GF-D8 (cell line): ENCODE measurements at places on chromosomes 4 and X.

GRCh38 chrX:15681433-15681832, 16.8 kb upstream of the CLTRN start:
- DNase-seq, result no peak

DNA sequence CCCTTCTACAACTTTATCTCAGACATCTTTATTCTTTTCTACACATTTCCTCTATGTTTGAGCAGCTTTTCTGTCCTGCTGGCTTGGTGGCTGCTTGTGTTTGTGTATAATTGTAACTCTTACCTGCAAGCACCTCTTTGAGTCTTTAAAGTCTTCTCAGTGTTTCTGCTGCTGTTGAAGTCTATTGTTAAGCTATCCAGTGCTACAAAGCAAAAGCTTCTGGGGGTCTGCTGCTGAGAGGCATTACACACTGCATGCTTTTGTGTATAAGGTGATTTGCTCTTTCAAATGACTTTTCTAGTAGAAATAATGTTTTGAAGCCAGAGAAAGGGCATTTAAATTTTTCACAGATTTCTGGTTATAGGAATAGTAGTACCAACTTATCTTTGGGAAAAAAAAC, 241.8 kb downstream of the DTHD1 start:
- DNase-seq, result no peak

- no peak for DNase-seq
Observed at GRCh38 chr4:1676605-1677525, 7.2 kb downstream of the FAM53A start.

- DNase-seq, result no peak
Observed at GRCh38 chr4:137957806-137958205, 284.3 kb downstream of the SLC7A11 start.

- no peak for DNase-seq
Observed at GRCh38 chr4:73650250-73650649, 30.0 kb upstream of the RASSF6 start.

DNA sequence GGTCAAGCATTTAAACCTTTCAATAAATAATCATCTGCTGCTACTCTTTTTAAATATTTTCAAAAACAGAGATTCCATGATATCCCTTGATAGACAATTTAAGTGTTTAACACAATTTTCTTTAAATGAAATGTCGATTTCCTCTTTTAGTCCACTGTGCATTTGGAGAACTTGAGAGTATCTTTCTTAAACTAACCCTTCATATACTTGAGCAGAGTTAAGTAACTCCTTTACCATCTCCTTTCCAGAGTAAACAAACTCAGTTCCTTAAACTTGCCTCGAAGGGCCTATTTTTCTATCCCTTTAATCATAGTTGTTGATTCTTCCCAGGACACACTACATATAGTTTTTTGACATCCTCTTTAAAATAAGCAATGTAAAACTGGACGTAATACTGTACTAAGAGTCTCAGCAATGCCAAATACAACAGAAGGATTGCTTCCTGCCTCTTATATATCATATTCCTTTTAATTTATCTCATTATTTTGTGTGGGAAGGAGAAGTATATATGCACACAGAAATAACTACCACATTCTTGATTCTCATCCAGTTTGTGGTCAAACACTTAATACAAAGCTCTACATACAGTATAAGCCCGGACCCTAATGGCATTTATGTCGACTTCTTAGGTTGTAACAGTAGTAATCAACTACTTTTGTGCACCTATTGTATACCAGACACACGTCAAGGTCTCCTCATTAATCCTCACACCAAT, 22.8 kb downstream of the RAB28 start:
- no peak for DNase-seq

- no peak for DNase-seq
Observed at GRCh38 chr4:6494431-6495295, 22.2 kb upstream of the PPP2R2C start.

- no peak for DNase-seq
Observed at GRCh38 chrX:77768787-77769186, 17.2 kb downstream of the ATRX start.

DNA sequence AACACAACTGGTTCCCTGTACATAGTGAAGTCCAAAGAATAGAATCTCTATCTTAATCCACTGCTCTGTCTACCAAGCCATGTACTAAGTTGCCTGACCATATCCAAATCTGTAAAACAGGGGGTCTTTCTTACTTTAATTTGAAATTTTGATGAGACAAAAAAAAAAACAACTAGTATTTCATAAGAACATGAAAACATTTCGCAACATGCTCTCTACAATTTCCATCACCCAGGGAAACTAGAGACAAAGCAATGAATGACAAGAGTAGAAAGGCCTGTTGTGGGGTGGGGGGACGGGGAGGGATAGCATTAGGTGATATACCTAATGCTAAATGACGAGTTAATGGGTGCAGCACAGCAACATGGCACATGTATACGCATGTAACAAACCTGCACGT, 279.9 kb downstream of the PPP3CA start:
- DNase-seq, result no peak

- no peak for DNase-seq
Observed at GRCh38 chrX:136035663-136036062, 50.4 kb downstream of the SLC9A6 start.

DNA sequence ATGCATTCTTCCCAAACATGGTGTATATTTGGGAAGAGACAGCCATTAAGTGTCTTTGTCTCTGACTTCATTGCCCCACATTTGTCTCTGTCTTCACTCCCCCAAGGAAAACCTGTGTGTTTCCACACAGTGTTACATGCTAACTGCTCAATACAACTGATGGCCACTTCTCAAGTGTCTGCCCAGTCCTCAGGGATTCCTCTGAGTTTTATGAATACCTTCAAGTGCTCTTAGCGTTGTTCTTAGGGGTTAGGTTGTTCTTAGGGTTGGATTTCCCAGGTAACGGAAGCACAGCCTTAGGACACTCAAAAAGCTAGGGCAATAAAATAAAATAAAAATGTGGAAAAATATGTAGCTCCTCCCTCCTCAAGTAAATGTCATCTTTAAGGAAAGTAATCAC, 64.7 kb upstream of the PLAC8 start:
- DNase-seq, result no peak

GRCh38 chrX:118823263-118824172, at the start of gene ZCCHC12:
Gene ZCCHC12 (plus strand): TSS chrX:118823824. CDS start chrX:118825245, 1,421 bp downstream.
- no peak for DNase-seq

DNA sequence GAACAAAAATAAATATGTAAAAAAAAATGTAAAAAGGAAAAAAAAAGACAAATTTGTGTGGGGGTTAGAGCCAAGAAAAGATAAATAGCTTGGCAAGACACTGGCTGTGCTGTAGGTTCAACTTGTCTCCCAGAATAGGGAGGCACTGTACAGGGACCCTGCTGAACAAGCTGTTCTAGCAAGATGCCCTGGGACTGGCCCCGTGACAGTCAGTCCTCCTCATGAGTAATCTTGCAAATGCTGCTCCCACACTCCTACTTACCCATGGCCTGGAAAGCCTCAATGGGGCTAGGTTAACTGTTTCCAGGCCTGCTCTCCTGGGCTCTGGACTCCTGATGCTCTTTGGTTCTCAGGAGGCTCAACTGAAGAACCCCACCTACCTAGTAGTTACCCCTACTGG, 106.8 kb downstream of the ATG4A start:
- no peak for DNase-seq

DNA sequence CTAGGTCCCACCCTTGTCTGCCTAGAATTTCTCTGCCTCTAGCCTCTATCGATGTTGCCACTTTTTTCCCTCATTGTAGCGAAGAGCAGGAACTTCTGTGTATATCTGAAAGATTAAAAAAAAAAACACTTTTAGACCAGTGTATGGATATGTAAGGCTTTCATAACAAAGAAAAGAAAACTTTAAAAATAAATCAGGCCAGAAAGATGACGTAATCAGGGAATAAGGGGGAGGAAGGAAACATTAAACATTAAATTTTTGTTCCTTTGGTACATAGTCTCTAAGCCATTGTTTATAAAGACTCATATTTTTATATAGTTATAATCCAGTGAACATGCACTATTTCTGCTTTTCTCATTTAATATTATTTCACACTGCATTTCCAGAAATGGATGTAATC, 26.2 kb upstream of the FTHL17 start:
- DNase-seq, result no peak

DNA sequence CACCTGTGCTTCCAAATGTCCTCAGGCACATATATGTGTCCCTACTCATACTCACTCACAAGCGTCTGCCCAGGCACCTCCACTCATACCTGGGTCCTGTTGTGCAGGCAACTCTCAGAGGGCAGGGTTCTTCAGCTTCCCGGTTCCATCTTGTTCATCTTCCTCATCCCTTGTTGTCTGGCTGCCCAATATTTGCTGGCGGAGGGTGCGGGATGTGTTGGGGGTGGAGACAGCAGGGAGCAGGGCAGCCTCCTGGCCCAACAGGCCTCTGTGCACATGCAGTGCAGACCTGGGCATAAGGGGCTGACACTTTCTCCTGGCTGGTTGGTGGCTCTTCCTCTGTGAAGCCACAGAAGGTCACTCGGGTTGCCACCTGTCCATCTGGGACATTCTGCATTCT, 32.1 kb downstream of the NBDY start:
- DNase-seq, result no peak

GRCh38 chr4:173386751-173387150, 12.2 kb downstream of the SCRG1 start:
- no peak for DNase-seq

GRCh38 chr4:169770416-169770815, 12.7 kb upstream of the HPF1 start:
- no peak for DNase-seq

GRCh38 chr4:134160211-134160610, 41.4 kb downstream of the PABPC4L start:
- no peak for DNase-seq

- no peak for DNase-seq
Observed at GRCh38 chrX:104697294-104697693, 131.3 kb downstream of the IL1RAPL2 start.

DNA sequence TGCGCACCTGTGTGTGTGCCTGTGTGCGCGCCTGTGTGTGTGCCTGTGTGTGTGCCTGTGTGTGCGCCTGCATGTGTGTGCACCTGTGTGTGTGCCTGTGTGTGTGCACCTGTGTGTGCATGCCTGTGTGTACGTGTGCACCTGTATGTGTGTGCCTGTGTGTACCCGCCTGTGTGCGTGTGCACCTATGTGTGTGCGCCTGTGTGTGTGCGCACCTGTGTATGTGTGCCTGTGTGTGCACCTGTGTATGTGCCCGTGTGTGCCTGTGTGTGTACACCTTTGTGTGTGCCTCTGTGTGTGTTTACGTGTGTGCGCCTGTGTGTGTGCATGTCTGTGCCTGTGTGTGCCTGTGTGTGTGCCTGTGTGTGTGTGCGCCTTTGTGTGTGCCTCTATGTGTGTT, 33.5 kb downstream of the ZFP42 start:
- no peak for DNase-seq

- no peak for DNase-seq
Observed at GRCh38 chr4:60544981-60545380, 655.1 kb upstream of the ADGRL3 start.

DNA sequence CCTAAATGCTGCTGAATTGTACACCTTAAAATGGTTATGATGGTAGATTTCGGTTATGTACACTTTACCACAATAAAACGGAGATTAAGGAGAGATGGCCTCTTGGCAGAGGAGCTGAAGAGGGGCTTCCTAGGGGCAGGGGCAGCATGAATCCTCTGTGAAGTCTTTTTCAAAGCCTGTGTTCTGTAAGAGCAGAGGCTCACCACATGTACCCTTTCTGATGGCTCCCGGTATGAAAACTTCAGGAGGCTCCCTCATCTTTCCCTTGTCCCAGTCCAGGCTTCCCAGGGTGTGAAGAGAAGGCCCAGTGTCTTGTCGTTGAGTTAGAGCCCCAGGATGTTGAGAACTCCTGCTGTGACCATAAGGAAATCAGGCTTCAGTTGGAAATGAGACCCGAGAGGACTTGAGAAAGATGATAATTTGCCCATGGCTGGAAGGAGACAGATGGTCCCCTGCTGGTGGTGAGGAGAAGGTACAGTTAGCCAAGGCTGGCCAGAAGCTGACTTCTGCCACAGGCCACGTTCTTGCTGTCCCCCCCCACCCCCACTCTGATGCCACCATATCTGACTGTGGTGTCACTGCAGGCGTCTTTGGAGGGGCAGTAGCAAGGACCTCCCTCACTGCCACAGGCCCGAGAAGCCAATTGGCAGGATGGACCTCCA, 31.8 kb upstream of the MTM1 start:
- DNase-seq, result no peak

- DNase-seq, result no peak
Observed at GRCh38 chr4:16129336-16129735, 45.5 kb upstream of the PROM1 start.

DNA sequence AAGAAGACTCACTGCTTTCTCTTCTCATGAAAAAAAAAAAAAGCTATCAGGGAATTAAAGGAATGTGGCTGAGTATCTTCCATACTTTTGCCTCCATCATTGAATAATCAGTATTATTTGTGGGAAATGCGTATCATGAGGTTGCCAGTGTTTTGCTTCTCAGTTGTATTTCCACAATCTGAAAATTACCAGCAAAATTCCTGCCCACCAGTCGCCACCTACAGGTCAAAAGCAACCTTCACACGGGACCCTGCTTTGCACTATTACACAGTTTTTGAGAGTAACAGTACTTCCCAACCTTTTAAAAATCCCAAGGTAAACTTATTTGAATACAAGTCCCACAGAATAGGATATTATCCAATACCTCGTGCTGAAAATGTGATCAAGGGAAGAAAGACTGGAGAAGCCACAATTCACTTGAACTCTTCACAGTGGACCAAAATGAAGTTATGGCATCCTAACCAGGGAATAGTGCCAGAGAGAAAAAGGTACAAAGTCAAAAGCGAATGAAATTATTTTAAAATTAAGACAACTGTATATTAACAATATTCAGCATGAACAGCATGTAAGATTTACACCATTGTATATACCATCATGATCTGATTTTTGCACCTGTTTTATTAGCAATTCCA, 30.4 kb downstream of the PGRMC1 start:
- DNase-seq, result no peak

GRCh38 chrX:143634663-143635455, 1.0 kb downstream of the SLITRK4 start:
- DNase-seq, result no peak

DNA sequence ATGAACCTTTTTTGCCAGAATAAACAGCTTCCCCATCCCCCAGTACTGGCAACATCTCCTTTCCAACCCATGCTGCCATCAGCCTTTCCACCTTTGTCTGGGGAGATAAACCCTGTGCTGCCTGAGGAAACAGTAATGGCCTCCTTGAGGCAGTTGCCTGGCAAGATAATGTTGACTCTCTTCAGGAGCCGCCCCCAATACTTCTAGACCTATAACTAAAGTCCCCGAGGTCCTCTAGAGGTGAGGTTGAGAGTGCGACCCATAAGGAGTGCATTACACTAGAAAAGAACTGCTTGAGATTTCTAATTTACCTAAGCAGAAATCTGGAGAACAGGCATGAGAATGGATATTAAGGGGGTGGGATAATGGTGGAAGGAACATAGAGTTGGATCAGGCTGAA, 963.2 kb upstream of the PCDH7 start:
- no peak for DNase-seq

- no peak for DNase-seq
Observed at GRCh38 chrX:81280148-81280547, 78.2 kb downstream of the SH3BGRL start.

- no peak for DNase-seq
Observed at GRCh38 chr4:155899891-155900290, 3.6 kb upstream of the TDO2 start.
